ENCODE measurements at places on chromosomes 2 and 18.

DNA sequence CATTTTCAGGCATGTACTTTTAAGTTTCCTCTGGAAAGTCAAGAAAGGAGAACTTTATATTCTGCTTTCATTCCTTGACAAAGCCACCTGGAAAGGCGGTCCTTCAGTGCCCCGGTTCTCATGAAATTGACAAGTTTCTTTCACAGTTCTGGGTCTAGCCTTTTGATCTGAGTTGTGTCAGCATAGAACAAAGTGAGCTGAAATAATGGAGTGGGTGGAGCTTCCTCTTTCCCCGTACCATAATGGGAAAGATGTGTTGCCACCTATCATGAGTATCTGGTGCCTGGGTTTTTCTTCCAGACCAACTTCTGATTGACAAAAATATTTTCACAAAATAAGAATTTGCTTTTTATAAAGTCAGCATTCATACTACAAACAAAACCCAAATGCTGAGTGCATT is 49.3 kb downstream of the PTRHD1 start:
- no peak for DNase-seq

GRCh38 chr2:188517549-188518215 is 226.0 kb downstream of the GULP1 start:
- no peak for DNase-seq

GRCh38 chr18:59208602-59209125 is 11.3 kb upstream of the GRP start:
- DNase-seq = no peak

- DNase-seq = no peak
Measured at GRCh38 chr2:215870088-215870490, 143.3 kb downstream of the MREG start.

- DNase-seq = no peak
Measured at GRCh38 chr2:223884399-223884798, 47.0 kb upstream of the AP1S3 start.

GRCh38 chr2:107542314-107542740 is 284.4 kb upstream of the RGPD4 start:
- DNase-seq = peak; percentile 17

DNA sequence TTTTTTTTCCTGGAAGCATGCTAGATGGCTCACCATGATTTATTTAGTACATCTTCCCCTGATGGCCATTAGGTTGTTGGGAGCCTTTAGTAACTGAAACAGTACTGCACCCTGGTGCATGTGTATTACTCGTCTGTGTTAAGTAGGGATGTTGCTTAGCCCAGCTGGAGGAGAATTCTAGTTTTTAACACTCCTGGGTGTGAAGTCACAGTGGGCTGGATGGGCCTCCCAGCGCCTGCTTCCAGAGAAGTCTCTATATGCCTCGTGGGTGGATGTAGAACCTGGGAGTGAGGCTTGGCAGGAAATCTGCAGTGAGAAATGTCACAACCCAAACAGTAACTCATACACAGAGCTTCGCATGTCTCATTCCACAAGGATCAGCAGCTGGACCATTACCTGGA is 28.9 kb upstream of the NT5DC4 start:
- no peak for DNase-seq

- no peak for DNase-seq
Measured at GRCh38 chr18:25592804-25593360, 240.9 kb upstream of the ZNF521 start.

GRCh38 chr2:237700512-237701032 is 73.2 kb downstream of the LRRFIP1 start:
- no peak for DNase-seq

- no peak for DNase-seq
Measured at GRCh38 chr2:11352781-11353537, 8.5 kb upstream of the ROCK2 start.

- no peak for DNase-seq
Measured at GRCh38 chr18:55404136-55404830, 183.7 kb downstream of the TCF4 start.

- no peak for DNase-seq
Measured at GRCh38 chr2:134455426-134455825, 201.6 kb downstream of the MGAT5 start.

DNA sequence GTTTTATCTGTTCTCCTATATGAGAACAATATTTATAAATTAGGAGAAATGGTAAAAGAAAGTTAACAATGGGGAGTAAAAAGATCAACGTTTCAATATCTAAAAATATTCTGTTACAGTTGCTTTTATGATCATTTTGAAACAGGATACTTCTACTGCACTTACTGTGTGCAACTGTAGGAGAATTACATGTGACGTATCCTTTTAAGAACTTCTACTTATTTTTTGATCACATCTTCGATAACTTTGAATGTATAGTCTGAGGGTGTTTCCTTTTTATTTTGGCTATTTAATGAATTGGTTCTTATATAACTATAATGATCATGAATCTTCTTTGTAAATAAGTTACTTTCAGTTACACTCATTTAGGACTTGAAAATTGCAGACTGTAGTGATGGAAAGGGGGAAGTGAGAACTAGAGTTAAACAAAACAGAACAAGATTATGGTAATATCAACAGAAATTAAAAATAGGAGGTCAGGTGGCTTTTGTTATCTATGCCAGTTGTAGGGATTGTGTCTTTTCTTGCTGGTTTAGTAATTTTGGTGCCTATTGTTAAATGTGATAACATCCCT is 109.9 kb downstream of the MSTN start:
- no peak for DNase-seq

- no peak for DNase-seq
Measured at GRCh38 chr18:9690418-9691188, 17.5 kb upstream of the RAB31 start.

- no peak for DNase-seq
Measured at GRCh38 chr2:16785149-16785548, 119.5 kb upstream of the CYRIA start.

Measured in thyroid gland (tissue), 4 donors.